Colonic mucosa (tissue), 4 donors: ENCODE measurements at places on chromosomes 13 and 19. TPM values are rescaled to one million over a fixed set of nuclear protein-coding genes. Genes with fewer than 3 reads are reported as not detected.

DNA sequence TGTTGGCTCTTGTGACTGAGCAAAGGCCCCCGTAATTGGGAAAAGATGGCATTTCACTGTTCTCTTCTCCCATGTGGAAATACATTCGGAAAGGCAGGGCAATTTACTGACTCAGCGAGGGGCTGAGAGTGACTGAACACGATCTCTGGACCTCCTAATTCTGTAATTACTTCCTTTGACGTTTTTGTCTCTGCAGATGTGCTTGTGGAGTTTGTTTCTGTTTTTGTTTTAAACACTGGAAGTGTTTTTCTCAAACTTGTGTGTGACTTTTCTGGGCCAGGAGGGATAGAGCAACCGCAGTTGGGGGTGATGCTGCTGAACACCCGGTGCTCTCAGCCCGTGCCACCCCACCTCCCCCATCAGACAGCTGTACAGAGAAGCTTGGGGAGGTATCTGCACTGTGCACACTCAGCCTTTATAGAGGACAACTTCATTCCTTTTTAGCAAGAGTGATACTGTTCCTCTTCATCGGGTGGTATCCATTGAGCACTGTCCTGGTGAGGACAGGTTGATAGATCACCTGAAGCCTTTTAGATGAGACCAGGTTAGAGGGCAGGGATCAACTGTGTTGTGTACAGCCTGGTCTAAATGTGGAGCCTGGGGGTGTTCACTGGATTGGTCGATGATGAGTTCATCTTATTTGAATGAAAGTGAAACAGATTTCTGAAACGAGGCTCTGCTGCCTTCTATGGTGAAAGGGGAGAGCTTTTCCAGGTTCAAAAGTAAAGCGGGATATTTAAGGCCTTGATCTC, 117.4 kb downstream of the ESD start:
- H3K4me1 ChIP-seq = no peaks in the 10 kb centered on the region
- no peak for DNase-seq
- no peaks in the 10 kb centered on the region for H3K36me3 ChIP-seq
- H3K27me3 ChIP-seq = no peaks in the 10 kb centered on the region
- H3K27ac ChIP-seq = peak overlapping the region; percentile 56

GRCh38 chr19:17948931-17949930, 16.4 kb downstream of the CCDC124 start:
- peaks cover 55% of the 10 kb centered on the region for H3K27me3 ChIP-seq
- H3K4me3 ChIP-seq = no peak overlapping the region
- H3K36me3 ChIP-seq = no peaks in the 10 kb centered on the region
- peaks cover 5% of the 10 kb centered on the region for H3K4me1 ChIP-seq

DNA sequence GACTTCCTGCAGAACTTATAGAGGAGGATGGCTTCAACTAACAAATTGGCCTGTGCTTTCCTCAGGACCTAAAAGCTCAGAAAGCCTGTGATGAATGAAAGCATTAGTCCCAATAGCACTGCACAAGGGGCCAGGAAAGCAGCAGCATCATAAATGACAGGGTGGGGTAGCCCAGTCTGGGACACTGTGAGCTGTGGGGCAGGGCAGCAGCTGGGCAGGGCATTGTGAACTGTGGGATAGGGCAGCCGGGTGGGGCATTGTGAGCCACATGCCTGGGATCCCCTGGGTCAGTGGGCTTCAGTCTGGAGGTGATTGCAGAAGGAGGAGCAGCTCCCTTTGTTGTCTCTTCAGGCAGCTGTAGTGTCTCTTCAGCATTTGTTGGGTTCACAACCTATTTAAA, 1276.8 kb downstream of the UQCRFS1 start:
- H3K4me3 ChIP-seq = no peak overlapping the region
- H3K27ac ChIP-seq = no peak overlapping the region
- DNase-seq = no peak
- no peaks in the 10 kb centered on the region for H3K36me3 ChIP-seq
- H3K27me3 ChIP-seq = no peaks in the 10 kb centered on the region

GRCh38 chr13:43019811-43020210, 3.6 kb upstream of the DNAJC15 start:
- no peak overlapping the region for H3K4me3 ChIP-seq
- DNase-seq = no peak
- no peaks in the 10 kb centered on the region for H3K27me3 ChIP-seq
- H3K36me3 ChIP-seq = no peaks in the 10 kb centered on the region
- H3K4me1 ChIP-seq = no peaks in the 10 kb centered on the region

DNA sequence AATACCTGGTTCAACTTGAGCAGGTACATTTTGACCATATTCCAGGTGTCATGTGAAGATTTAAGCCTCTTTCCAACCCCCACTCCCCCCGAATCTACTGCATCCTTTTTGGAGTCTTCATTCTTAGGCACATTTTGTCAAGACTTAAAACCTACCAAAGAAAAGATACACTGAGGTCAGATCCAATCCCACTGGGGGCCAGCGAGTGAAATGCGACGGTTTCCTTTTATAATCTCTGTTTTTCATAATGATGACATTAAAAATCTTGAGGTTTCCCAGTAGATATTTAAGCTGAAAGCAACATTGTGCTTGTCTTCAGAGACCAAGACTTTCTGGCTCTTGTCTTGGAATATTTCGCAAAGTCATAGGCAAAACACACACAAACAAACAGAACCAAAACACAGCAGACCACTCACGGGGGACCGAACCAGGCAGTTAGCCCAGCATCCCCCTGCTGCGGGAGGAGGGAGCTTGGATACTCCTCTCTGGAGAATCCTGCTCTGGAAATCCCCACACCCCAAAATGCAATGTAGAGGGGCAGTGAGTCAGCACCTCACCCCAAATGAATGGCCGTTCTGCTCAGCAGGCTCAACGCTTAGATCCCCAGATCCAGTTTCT, 506 bp upstream of the GAS6 start:
- peaks cover 14% of the 10 kb centered on the region for H3K4me1 ChIP-seq
- no peaks in the 10 kb centered on the region for H3K27me3 ChIP-seq
- H3K36me3 ChIP-seq = no peaks in the 10 kb centered on the region
- peak overlapping the region; percentile 80 for H3K4me3 ChIP-seq
- DNase-seq = peak; percentile 27
- no peak overlapping the region for H3K27ac ChIP-seq

- no peak overlapping the region for H3K4me3 ChIP-seq
- H3K36me3 ChIP-seq = no peaks in the 10 kb centered on the region
- no peak overlapping the region for H3K27ac ChIP-seq
- H3K27me3 ChIP-seq = no peaks in the 10 kb centered on the region
- no peaks in the 10 kb centered on the region for H3K4me1 ChIP-seq
These were observed 193.5 kb downstream of the PCDH17 start for GRCh38 chr13:57825066-57825465.

DNA sequence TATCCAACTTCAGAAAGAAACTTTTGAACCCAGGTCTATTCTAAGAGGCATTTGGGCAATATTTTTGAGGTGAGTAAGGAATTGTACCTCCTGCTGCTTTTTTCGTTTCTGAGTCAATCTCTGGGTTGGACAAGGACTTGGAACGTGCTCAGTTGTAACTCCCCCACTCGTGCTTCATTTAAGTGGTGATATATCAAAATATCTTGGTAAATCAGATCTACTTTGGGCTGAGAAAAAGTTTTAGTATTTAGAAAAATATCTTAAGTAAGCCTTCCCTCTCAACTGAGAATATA, 728.9 kb downstream of the EFNB2 start:
- H3K36me3 ChIP-seq = no peaks in the 10 kb centered on the region
- H3K4me3 ChIP-seq = no peak overlapping the region
- no peaks in the 10 kb centered on the region for H3K4me1 ChIP-seq
- H3K27ac ChIP-seq = no peak overlapping the region
- DNase-seq = no peak

DNA sequence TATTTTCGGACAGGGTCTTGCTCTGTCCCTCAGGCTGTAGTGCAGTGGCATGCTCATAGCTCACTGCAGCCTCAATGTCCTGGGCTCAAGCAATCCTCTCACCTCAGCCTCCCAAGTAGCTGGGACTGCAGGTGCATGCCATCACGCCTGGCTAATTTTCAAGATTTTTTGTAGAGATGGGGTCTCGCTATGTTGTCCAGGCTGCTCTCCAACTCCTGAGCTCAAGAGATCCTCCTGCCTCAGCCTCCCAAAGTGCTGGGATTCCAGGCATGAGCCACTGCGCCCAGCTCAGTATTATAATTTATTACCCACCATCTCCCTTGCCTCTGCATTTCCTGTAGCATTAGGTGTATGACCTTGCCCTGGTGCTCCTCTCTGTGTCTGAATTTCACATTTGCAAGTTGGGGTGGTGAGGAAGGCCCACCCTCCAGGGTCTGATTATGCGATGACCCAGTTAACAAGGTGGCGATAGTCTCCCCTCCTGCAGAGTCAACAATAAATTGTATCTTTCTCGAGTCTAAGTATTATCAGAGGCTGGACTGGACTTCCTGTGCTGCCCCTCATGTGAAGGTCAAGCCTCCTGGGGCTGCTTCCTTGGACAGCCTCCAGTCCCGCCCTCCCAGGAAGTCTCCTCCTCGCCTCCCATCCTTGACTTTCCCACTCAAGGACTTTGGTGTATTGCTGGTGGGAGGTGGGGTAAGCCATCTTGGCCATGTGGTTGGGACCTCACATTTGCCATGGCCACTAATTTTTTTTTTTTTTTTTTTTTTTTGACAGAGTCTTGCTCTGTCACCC, 1.5 kb upstream of the TUBB4A start:
- H3K36me3 ChIP-seq = no peaks in the 10 kb centered on the region
- peaks cover 28% of the 10 kb centered on the region for H3K27me3 ChIP-seq
- DNase-seq = no peak
- H3K27ac ChIP-seq = no peak overlapping the region
- H3K4me3 ChIP-seq = no peak overlapping the region

DNA sequence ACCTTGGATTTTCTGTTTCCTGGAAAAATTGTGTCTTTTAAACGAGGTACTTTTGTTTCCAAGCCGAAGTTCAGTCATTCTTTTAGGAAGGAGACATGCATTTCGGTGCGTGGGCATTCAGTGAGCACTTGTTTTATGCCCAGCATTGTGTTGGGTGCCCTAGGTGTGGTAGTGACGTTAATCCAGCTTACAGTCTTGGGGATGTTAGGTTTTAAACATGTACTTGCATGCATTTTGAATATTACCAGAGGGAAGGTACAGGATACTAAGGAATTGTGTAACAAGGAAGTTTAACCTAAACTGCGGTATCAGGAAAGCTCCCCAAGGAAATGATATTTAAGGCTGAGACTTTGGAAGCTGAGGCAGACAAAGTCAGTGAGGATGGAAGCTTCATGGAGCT, 66.3 kb downstream of the ARHGAP35 start:
- no peaks in the 10 kb centered on the region for H3K27me3 ChIP-seq
- no peak overlapping the region for H3K27ac ChIP-seq
- no peaks in the 10 kb centered on the region for H3K36me3 ChIP-seq

KCTD4 gene
- 0.58 TPM for total RNA-seq

APOC4 gene
- not detected for total RNA-seq

OR7A5 gene
- not detected for total RNA-seq

RHPN2 gene
- 78.3 TPM for total RNA-seq

RASA3 gene
- total RNA-seq = 7.2 TPM

NUCB1 gene
- 184 TPM for total RNA-seq

SULT2B1 gene
- total RNA-seq = 7.7 TPM

LGALS14 gene
- total RNA-seq = not detected

C1QTNF9B gene
- total RNA-seq = 0.27 TPM
